ENCODE measurements at places on chromosomes 13 and 19.

- no peak for DNase-seq
Observed at GRCh38 chr19:6714749-6715555, 5.5 kb downstream of the C3 start.

DNA sequence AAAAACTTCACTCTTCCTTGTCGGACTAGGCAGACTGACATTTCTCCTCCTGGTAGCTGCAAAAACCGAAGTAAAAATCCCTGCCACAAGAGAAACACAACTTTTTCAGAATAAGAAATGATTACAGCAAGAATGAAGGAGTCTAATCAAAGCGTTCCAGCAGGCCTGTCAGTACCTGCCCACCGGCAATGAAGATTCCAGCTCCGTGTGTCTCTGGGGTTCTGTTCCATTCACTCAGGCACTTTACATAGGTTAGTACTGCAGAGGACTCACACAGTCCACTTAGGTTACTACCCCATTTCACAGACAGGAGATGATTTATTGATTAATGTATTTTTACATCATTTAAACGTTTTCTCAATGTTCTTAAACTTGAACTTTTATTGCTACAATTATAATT is 275.5 kb downstream of the NHLRC3 start:
- DNase-seq: no peak

DNA sequence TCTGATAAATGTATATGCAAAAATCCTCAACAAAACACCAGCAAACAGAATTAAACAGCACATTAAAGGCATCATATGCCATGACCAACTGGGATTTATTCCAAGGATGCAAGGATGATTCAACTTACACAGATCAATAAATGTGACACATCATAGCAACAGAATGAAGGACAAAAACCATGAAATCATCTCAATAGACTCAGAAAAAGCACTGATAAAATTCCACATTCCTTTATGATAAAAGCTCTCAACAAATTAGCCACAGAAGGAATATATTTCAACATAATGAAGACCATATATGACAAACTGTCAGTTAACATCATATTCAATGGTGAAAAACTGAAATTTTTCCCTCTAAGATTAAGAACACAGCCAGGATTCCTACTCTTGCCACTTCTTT is 691.6 kb downstream of the DIAPH3 start:
- no peak for DNase-seq

- no peak for DNase-seq
Observed at GRCh38 chr13:100674572-100674871, at the start of gene TMTC4. TMTC4 (minus strand) TSS chr13:100674795; CDS start chr13:100670362, 4,433 bp downstream.

DNA sequence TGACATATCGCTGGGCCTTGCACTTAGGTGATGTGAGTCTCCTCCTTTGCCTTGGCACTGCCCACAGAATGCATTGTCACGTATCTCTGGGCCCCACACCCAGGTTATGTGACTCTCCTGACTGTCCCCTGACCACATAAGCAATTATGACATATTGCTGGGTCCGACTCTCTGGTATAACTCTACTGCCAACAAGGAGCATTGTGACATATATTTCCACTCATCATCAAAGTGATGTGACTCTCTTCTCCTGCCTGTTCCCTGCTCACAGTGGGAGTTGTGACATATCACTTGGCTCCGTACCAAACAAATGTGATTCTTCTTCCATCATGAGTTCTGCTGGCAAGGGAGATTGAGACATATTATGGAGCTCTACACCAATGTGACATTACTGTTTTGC is 15.4 kb upstream of the ZNF681 start:
- DNase-seq: no peak

- no peak for DNase-seq
Observed at GRCh38 chr13:24763596-24764275, at the start of gene RNF17. RNF17 (plus strand) TSS chr13:24764169; CDS start chr13:24764204, 35 bp downstream.

GRCh38 chr13:85603735-85604134 is 195.5 kb downstream of the SLITRK6 start:
- DNase-seq: no peak

GRCh38 chr13:75129331-75129730 is 352.6 kb downstream of the TBC1D4 start:
- DNase-seq: no peak

DNA sequence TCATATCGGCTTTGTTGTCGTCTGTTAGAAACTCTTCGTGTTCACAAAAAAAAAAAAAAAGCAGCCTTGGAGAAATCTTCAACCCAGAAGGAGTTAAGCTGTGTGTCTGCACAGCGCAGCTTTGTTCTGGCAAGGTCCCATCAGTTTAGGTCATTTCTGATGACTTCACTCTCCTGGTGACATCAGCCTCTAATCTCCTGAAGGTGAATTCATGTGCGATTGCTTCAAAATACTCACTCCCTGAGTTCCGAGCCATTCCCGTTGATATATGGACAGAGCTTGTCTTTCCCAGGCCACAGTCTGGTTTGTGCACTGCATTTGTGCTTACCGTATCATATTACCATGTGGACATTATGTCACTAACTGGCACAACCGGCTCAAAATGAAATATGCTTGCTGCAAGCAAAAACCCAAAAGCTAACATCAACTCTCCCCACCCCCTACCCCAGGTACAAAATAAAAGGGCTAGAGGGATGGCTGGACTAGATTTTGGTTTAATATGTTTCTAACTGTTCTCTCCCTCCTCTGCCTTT is 342.4 kb downstream of the KCNRG start:
- peak; percentile 76 for DNase-seq

DNA sequence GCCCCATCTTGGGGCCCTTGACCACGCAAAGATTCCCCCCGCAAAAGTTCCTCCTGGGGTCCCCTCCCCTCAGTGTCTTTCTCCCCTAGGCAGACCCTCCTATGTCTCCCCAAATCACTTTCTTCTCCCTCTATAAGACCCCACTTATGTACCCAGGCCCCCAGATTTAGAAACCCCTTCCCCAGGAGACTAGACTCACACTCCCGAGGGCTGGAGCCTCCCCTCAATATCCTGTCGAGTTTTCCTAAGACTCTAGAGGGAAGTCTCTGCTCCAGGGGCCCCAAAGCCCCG is 1.4 kb downstream of the SLC1A5 start:
- DNase-seq: no peak

DNA sequence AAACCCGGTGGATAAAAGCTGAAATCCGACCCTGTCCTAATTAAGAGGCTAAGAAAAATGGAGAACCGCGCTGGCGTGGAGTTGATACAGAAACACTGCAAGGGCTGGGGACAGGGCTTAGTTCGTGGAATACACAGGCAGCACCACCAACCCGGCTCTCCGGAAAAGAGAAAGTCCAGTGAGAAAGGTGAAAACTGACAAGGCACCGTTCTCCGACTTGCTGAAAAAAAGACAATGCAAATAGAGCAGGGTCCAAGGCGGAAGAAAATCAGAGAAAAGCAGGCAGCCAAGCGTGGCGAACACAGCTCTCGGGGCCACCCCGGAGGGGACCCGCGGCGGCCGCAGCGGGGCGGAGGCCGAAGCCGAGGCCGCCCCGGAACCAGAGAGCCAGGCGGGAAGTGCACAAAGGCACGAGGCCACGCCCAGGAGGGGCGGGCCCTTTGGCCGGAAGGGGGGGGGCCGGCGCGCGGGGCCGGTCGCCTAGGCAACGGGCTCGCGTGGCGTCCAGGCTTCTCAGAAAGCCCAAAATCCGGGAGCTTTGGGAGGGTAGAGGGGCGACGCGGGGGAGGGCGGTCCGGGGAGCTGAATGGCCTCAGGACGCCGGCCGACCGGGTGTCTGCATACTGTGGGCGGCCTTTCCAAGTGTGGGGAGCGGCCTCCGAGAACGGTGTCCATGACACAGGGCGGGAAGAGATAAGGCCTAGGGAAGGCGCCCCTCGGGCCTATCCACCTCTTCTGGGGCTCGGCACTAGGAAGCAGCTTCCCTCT is 1.2 kb upstream of the ING1 start:
- peak; percentile 29 for DNase-seq

DNA sequence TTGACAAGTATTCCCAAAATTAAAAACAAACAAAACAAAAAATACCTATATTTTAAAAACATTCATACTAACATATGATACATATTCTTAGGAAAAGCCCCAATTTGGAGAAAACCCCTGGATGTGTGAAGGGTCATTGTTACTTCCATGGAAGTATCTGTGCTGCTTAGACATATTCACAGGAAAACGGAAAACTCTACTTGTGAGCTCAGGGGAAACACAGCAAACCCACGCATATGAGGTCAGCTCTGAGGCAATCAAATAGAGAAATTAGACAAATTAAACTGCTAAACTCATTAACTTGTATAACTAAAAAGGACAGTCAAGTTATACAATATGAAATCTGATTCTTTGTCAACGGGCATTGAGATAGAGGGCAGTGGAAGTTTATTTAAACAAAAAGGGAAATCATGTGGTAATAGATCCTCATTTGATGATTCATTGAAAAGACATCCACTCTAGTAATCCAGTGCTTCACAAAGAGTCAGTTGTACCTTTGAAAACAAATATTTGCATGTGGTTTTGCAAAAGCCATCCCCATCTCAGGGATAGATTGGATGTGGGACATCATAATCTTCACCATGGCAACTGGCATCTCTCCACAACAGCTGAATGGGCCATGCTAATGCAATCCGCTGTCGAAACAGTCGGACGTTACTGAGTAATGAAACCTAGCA is 423.4 kb downstream of the ITGBL1 start:
- DNase-seq: no peak

- no peak for DNase-seq
Observed at GRCh38 chr19:3499738-3500428, 591 bp downstream of the DOHH start.

GRCh38 chr19:2750808-2751437 is 11.1 kb upstream of the SLC39A3 start:
- no peak for DNase-seq

GRCh38 chr13:70795484-70795883 is 687.2 kb upstream of the KLHL1 start:
- no peak for DNase-seq

DNA sequence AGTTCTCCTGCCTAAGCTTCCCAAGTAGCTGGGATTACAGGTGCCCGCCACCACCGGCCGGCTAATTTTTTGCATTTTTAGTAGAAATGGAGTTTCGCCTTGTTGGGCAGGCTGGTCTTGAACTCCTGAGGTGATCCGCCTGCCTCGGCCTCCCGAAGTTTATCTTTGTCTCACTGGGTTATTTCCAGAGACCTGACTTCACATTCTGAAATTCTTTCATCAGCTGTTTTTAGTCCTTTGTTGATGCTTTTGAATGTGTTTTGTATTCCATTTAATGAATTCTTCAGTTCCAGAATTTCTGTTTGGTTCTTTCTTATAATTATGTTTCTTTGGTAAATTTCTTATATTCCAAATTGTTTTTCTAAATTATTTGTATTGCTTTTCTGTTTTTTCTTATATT is 55.4 kb upstream of the MLNR start:
- DNase-seq: no peak

- DNase-seq: no peak
Observed at GRCh38 chr13:21059641-21060337, 1.6 kb downstream of the LATS2 start.

DNA sequence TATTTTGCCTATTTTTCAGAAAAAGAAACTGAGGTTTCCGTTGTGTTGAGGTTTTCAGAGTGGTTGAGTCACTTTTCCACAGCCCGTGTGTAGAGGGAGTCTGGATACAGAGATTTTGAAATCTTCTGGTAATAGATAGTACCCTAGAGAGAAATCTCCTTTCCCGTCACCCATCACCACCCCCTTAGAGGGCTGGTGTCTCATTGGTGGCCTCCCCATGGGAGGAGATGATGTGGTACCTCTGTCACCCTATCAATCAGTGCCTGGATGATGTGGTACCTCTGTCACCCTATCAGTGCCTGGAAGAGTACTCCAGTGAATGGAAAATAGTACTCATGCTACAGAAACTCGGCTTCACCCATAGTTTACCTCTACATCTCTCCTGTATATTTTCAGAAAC is 42.2 kb upstream of the SERP2 start:
- DNase-seq: no peak

DNA sequence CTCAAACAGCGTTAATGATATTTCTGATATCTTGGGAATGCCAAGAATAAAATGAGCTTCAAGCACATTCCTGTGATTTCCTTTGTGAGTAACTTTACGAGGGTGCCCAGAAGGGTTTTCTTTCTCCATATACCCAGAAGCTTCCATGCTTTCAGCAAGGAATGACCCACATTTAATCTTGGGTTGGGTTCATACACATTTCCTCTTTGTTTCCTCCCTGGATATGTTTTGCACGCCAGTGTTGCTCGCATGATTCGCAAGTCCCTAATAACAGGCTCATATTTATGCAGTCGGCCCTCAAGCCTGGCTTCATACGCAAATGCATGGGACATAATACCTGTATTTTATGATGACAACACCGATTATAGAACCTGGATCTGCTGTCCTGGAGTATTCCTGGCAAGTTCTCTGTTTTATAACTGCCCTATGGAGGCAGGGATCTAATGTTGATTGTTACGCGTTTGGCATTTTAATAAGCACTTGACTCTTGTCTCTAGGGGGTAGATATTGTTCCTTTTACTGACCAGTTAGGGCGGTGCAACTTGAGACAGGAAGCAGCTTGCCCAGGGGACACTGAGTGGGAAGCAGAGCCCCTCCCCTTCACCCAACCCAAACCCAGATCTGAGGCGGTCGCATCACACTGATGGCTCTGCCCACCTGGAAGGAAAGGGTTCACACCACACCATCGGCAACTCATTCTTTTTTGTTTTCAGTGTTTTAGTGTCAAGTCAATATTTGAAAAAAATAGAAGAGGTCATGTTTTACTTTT is 220.4 kb upstream of the SOX1 start:
- no peak for DNase-seq

GRCh38 chr19:51253088-51253806 is 2.4 kb downstream of the SIGLECL1 start:
- no peak for DNase-seq

DNA sequence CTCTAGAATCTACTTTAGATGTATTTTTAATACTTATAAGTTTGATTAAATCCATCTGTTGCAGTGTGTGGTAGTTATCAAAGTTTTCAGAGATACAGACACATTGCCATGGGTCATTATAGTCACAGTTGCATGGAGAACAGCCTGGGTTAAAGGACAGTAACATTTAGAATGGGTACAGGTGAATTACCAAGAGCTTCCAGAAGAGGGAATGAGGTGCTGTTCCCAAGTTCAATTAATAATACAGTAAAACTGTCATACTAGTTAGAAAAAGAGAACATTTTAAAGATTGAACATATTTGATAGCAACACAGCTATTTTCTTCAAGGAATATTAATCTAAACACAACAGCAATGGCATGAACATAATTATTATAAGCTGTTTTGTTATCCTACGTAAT is 322.6 kb upstream of the SLC10A2 start:
- DNase-seq: no peak

GRCh38 chr19:23314505-23315251 is 64.5 kb upstream of the ZNF724 start:
- DNase-seq: no peak

DNA sequence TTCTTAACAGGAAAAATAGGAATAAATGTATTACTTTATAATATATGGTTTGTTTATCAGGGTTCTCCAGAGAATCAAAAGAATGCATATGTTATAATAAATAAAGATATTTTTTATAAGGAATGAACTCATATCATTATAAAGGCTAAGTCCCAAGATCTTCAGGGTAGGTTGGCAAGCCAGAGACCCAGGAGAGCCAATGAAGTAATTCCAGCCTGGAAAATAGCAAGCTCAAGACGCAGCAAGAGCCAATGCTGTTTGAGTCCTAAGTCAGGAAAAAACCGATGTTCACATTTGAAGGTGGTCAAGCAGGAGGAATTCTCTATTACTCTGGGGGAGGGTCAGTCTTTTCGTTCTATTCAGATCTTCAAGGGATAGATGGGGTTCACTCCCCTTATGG is 490.0 kb downstream of the PCDH20 start:
- no peak for DNase-seq

GRCh38 chr13:112968910-112969691 is at the start of gene MCF2L:
MCF2L (plus strand) TSS chr13:112969214; CDS start chr13:112969380, 166 bp downstream.
- no peak for DNase-seq

- DNase-seq: no peak
Observed at GRCh38 chr19:56125806-56126590, 4.9 kb upstream of the ZNF787 start.

GRCh38 chr19:17289489-17289888 is 7.8 kb downstream of the ANKLE1 start:
- no peak for DNase-seq
